Hepatic stellate cell (primary cell): ENCODE measurements at places on chromosomes 7 and 10.
A peak's percentile ranks its signal among the peaks of the same experiment; 100 is the strongest.

- peak; percentile 2 for DNase-seq
Observed at GRCh38 chr7:93232673-93233018, 480 bp downstream of the VPS50 start.

DNA sequence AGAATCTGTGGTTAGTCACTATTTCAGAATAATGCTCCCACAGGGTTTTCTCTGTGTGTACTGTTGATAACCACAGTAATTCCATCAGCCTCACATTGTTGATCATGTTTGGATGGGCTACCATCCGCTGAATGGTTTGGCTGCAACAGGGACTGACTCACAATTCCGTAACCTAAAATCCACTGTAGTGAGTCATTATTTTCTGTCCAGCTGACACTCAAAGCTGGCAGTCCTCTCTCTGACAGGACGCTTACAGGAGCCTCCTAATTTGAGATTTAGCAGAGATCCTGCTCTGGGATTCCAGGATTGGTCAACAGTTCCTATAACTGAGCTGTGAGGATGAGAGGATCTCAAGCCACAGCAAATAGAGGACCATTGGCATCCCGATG is 32.7 kb downstream of the VWA2 start:
- peak; percentile 94 for DNase-seq

DNA sequence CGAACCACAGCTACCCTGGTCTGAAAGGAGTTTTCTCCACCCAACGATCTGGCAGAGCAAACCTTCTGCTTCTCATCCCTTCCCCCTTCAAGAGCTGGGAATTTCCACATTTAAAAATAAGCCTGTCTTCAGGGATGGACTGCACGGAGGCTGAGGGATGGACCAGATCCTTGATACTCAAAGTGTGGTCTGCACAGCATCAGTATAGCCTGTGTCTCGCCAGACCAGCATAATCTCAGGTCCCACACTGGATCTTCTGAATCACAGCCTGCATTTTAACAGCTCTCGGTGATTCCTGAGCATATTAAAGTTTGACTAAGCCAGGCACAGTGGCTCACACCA is 7.1 kb downstream of the KCNMA1 start:
- DNase-seq = no peak

- no peak for DNase-seq
Observed at GRCh38 chr10:104546756-104547155, 94.3 kb upstream of the SORCS3 start.

- no peak for DNase-seq
Observed at GRCh38 chr10:63901228-63901627, 380.0 kb downstream of the REEP3 start.

- DNase-seq = peak; percentile 75
Observed at GRCh38 chr10:77909749-77910375, 16.7 kb downstream of the DLG5 start.

GRCh38 chr7:67518580-67518979 is 521.9 kb downstream of the TYW1 start:
- DNase-seq = no peak

GRCh38 chr10:65342245-65342644 is 1583.6 kb upstream of the LRRTM3 start:
- no peak for DNase-seq

DNA sequence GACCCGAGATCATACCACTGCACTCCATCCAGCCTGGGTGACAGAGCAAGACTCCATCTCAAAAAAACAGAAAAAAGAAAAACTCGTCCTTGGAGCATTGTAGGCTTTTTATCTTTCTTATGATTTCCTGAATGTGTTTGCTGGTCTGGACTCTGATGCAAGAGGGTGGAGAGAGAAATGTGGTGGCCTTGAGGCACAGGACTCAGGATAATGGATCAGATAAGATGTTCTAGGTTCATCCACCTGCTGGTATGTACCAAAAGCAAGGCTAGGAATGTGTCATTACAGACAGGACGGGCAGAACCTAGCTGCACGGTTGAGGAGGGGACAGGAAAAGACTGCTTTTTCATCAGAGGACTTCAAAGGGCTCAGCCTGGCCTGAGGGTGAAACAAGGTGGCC is 33.5 kb downstream of the GCC1 start:
- no peak for DNase-seq

DNA sequence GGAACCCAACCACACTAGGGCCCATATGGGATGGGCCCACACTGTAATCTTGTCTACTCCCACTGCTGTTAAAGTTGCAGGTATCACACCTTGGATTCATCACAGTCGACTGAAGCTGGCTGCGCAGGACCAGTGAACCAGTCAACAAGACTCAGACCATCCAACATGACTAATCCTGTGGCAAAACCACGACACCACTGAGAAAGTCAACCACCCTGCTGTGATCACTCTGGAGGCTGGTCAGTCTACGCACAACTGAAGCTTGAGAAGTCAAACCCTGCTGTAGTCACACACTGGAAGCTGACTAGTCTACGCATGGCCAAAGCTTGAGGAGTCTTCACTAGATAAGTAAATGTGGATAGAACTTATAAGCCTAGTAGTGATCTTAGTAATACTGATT is 9.6 kb upstream of the CYREN start:
- no peak for DNase-seq

DNA sequence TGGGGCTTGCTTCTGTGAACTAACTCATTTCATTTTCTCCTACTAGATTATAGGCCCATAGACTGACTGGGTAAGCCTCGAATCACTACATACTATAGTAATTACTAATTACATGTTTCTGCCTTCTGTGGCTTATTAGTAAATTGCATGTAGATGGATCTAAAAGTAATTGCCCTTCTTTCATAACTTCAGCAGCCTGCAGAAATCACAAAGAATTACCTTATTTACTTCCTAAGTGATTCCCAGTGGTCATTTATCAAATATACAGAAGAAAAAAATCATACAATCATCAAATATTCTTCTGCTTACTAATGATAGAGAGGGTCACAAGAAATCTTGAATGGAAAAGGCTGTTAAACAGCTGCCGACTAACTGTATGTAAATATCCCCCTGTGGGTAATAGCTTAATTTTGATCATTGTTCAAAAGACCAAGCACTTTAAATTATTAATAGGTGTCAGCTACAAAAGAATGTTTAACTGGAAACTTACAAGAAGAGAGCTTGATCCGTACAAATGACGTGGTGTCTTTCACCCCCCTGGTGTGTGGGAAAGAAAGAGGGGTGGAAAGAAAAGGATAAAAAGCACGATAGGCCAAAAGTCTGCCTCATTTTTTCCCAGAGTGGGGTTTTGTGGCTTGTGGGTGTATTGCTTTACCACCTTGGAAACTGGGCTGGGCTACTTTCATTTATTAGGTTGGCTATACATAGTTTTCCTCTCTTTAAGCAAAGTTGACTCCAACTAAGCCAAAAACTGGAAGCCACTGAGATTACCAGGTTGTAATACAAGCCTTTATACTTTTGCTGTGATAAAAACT is 361.8 kb upstream of the ZMIZ1 start:
- no peak for DNase-seq

- peak; percentile 66 for DNase-seq
Observed at GRCh38 chr10:86400705-86401587, 34.4 kb upstream of the GRID1 start.

DNA sequence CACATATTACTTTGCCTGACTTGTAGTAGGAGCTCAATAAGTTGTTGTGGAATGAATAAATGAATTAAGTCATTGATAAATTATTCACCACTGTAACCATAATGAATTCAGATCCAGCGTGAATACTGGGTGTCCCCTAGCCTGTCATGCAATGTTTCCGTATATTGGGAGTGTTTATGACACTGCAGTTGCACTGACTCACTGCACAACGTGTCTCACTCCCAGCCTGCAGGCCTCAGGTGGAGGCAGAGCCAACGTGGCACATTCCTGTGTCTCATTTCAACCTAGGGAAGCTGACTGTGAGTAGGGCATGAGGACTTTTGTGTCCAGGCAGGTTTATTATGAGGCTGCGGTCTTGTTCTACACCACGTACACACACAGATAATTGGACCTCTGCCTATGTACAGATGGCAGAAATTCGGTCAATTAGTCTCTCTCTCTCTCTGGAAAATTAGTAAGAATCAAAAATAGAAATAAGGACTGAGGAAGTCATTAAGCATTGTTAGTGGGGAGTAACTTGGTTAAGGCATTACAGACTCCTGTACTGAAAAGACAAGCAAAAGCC is 299.1 kb upstream of the IGFBP3 start:
- DNase-seq = no peak

DNA sequence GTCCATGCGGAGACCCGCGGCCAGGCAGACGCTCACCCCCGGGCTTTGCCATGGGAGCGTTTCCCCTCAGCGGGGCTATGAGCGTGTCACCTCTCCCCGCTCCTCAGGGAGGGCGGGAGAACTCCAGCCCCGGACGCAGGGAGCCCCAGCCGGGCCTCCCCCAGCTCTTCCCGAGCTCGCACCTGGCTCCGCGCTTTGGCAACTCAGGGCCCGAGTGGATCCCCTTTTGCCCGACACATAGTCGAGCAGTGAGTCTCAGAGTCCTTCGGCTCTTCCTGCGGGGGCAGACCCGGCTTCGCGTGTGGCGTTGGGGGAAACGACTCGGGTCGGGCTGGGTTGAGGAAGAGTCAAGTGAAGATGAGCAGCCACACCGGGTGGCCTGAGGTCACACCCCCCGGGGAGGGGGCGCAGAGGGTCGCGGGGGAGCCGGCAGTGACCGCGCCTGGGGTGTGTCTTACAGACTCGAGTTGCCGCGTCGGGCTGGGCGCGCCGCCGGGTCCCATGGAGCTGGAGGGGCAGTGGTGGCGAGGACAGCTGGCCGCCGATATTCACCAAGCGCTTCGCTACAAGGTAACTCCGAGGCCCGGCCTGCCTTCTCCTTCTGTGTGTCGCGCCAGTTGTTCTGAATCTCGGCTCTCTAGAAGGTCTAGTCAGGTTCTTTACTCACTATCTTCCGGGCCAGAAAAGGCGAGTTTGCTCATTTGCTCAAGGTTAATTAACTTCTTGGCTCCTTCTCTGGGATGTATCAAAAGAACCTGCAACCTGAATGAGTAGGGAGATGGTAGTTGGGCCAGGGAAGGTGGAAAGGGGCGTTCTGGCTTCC is 721 bp downstream of the CCNJ start:
- DNase-seq = peak; percentile 61

- no peak for DNase-seq
Observed at GRCh38 chr10:16280595-16280994, 156.2 kb upstream of the PTER start.

DNA sequence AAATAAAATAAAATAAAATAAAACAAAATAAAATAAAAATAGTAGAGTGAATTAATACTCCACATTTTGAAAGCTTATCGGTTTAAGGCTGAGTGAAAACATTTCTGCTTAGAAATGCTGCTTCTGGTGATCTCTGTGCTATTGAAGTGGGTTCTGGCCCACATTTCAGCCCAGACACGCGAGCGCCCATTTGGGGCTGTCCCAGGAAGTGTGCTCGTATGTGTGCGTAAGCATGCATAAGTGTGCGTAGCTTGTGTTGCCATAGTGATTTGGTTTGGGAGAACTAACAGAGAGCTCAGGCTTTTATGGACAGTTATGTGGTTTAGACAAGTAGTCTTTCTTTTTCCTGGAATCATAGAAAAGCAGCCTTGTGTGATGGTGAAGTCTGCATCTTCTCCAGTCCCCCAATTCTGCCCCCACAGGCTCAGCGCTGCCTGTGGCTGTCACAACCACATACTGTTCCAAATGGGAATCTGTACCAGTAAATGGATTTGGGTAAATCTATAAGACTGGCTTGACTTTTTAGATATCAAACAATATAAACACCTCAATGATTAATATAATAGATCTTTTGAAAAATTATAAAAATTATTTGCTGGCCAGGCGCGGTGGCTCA is 29.8 kb upstream of the PURB start:
- DNase-seq = no peak

DNA sequence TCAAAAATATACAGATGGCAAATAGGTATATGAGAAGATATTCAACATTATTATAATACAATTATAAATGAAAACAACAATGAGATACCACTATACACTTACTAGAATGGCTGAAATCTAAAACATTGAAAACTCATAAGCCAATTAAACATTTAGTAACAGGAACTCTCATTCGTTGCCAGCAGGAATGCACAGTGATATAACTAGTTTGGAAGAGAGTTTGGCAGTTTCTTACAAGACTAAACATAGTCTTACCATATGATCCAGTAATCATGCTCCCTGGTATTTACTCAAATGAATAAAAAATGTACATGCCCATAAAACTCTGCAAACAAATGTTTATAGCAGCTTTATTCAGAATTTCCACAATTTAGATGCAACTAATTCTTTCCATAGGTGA is 476.2 kb upstream of the COBL start:
- DNase-seq = no peak

DNA sequence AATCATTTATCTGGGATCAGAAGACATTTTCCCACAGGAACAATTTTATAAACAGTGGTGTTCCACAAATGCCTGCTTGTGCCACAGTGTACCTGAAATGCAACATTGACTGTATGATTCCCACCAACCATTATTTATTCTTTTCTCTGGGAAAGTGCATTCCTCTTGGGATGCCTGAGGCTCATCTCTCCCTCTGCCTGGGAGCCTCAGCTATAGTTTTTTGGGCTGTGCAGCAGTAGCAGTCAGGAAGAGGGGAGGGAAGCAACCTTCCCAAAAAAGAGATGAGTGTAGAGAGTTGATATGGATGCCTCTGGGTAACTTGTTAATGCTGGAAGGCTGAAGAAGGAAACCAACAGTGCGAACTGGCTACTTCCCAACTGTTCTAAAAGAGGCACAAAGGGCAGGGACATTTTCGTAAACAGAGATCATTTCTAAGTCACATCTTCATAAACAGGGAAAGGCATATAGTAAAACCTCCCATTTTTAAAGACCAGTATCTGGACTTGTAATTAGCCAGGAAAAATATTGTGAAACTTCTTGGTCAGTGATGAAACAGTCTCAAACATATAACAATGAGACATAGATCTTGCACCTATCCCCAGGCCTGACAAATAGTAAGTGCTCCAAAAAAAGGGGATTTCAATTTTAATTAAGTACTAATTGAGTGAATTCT is 1.4 kb upstream of the CALD1 start:
- DNase-seq = no peak

- DNase-seq = peak; percentile 63
Observed at GRCh38 chr10:33258967-33259366, 75.5 kb downstream of the NRP1 start.

DNA sequence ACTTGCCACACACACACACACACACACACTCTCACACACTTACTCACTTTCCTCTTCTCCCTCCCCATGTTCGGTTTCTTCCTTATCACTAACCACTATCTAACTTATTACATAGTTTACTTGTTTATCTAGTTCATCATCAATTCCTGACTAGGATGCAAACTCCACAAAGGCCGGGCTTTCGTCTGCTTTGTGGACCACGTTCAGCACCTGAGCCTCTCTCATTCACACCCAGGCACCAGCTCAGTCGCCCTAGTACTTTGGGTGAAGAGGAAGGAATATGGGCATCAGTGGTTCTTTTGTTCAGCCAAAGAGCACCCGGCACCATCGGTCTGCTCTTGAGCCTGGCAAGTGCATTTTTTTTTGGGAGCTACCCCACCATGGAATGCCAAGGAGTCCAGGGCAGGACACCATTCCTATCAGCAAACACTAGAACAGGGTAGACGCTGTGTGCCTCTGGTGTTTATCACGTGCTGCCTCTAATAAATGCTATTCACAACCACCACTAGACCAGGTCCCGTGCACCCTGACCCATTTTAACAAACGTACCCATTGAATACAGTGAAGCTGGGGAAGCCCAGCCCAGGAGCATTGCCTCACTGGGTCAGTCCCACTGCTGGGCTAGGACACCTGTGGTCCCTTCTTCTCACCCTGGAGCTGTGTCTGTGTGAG is 2.2 kb downstream of the C10orf67 start:
- DNase-seq = no peak

- DNase-seq = no peak
Observed at GRCh38 chr10:97180363-97180755, 5.4 kb downstream of the SLIT1 start.

GRCh38 chr10:100024748-100025147 is 15.0 kb upstream of the DNMBP start:
- DNase-seq = no peak

GRCh38 chr7:156751319-156751718 is 110.7 kb downstream of the RNF32 start:
- peak; percentile 7 for DNase-seq
